Choroid plexus epithelial cell (primary cell): ENCODE measurements at places on chromosomes 5 and 9.
A peak's percentile ranks its signal among the peaks of the same experiment; 100 is the strongest.

GRCh38 chr9:105405514-105406131 lies 42.2 kb upstream of the FSD1L start:
- peak; percentile 61 for DNase-seq

DNA sequence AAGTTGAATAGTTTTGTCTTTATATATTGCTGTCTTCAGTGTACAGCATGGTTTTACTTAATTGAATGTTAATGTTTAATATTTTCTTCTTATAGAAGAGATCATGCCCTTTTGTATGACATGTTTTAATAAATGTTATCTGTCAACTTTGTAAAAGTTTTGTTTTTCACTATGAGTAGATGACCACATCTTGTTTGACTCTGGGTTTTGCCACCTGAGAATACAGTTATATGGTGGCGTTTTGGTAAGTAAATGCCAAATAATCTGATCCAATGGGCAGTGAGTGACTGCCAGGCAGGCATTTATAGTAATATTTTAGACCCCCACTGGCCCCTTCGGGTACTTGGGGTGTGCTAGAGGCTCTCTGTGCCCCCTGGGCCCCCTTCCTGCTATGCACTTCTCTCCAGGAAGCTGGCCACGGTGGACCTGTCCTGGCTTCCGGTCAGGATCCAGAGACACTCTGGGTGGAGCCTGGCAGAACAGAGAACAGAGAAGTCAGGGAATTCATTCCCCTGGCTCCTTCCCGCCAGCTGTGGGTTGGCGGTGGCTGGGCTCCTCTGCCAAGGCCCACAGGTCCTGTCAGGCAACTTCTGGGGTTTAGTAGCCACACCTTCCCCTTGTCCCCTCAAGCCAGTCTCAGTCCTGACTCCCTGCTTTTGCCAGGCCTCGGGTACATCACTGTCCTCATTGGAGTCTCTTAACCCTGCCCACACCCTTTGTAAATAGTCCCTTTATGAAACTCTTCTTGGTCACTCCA lies 22.2 kb upstream of the ZBTB34 start:
- DNase-seq, result no peak

- DNase-seq, result no peak
Observed at GRCh38 chr5:56734091-56734694, 81.2 kb upstream of the MAP3K1 start.

GRCh38 chr9:5578698-5579085 lies 50.2 kb upstream of the RIC1 start:
- DNase-seq, result no peak

- DNase-seq, result peak; percentile 19
Observed at GRCh38 chr9:78567693-78568092, 270.8 kb downstream of the PSAT1 start.

GRCh38 chr5:163506726-163507125 lies 1.3 kb downstream of the MAT2B start:
- peak; percentile 58 for DNase-seq

DNA sequence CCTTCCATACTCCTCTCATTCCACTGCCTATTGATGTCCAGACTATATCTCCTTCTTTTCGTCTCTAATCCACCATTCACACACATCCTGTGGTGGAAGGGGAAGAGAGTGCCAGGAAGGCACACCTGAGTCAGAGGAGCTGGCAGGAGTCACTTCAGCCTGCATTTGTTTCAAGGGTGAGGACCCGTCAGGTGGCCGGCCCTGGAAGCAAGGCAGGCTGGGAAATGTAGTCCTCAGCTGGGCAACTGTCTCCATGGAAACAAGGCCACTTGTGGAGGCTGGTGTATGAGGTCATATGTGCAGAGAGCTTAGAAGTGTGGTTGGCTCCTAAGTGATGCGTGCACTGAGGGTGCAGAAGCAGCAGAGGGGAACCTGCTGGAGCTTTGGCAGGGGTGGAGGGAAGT lies 278.4 kb downstream of the NSG2 start:
- DNase-seq, result peak; percentile 59

GRCh38 chr9:98491828-98492227 lies 216.9 kb downstream of the GABBR2 start:
- peak; percentile 62 for DNase-seq

- peak; percentile 60 for DNase-seq
Observed at GRCh38 chr5:179967489-179967888, 59.8 kb upstream of the TBC1D9B start.

GRCh38 chr5:177479774-177480173 lies 6.3 kb upstream of the DBN1 start:
- peak; percentile 69 for DNase-seq

DNA sequence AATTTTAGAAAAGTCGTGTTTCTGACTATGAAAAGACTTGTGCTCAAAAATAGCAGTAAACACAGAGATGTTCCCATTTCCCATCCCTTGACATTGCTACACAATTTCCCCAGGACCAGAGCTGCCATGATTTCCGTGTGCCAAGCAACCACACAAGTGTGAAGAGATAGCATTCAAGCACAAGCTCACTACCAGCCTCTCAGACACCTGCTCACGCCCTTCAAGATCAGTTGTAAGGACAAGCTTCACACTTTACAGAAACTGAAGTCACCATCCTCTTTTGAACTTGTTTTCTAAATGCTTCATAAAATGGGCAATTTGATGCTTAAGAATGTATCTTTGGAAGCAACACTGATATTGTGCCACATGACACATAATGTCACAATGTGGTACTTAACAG lies 333.1 kb downstream of the CAAP1 start:
- DNase-seq, result no peak

- no peak for DNase-seq
Observed at GRCh38 chr9:108961151-108961550, 27.0 kb downstream of the ABITRAM start.

DNA sequence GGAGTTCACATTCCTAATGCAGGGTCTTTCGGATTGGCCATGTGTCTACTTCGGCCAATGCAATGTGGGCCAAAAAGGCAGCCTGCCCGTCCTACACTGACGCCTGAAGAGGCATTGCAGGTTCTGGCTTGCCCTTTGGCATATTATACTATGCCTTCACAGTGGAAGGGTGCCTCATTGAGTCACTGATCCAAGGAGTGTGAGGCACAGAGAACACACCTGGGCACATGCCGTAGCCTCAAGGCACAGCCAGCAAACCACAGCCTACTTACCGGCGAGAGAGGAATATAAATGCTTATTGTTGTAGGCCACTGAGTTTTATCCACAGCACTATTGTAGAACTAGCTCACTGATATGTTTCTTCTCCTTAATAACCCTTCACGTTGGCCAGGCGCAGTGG lies 409.6 kb downstream of the GADD45G start:
- no peak for DNase-seq

DNA sequence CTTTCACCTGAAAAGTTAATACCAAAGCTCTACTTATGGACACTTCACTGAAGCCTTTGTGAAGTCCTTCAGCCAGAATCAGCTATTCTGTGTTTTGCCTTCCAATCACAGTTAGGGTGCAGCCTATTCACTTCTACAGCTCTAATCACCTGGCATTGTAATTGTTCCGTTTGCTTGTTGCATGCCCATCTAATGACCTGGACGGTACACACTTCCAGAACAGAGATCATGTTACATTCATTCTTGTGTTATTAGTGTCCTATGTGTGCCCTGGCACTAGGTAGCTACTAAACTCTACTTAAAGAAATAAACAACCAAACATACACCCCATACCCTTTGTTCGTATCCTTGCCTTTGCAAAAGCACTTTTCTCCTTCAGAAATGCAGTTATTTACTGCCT lies 1162.9 kb upstream of the WWC1 start:
- no peak for DNase-seq

- no peak for DNase-seq
Observed at GRCh38 chr5:141995656-141996055, 17.2 kb downstream of the GNPDA1 start.

- DNase-seq, result no peak
Observed at GRCh38 chr9:118128313-118128712, 424.1 kb downstream of the TLR4 start.

DNA sequence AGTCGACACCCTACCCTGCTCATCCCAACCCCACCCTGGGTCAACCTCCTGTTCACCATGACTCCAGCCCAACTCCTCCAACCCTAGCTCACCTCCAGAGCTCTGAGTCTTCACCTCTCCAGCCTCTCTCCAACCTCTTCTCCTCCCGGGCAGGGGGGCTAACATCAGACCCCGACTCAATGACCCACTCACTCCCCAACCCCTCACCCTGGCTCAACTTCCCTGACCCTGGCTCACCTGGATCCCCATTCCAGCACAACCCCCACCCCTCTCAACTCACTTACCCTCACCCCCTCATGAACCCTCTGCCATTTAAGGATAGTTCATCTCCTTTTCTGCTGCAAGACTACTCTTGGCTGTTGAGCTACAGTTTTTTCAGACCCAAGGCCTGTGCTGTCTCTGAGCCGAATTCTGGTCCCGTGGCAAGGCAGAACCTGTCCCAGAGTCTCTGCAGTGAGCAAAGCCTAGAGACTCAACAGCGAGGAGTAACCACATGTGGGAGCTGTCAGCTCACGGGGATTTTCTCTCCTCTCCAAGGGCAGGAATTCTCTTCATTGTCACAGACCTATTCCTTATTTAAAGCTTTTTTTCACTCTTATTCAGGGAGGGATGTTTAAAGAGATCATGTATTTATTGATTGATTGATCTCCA lies 29.8 kb downstream of the ANKRD33B start:
- DNase-seq, result no peak

GRCh38 chr9:127426756-127427155 lies 2.6 kb downstream of the ZNF79 start:
- DNase-seq, result no peak

DNA sequence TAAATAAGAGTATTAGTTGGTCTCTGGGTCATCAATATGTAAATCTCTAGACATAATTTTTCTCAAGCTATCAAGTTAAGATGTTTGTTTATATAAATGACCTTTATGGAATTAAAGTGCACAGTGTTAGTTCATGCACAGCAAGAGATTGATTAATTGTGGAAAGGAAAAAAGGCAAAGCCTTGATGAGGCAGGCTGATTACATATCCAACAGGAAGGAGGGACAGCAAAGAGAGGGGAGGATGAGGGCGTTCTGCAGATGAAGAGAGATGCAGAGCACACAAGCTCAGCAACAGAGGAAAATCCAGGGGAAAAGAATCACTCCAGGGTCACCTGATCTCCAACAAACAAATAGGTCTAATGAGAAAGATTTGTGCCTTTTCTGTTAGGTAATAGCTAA lies 16.5 kb downstream of the NTRK2 start:
- DNase-seq, result no peak

DNA sequence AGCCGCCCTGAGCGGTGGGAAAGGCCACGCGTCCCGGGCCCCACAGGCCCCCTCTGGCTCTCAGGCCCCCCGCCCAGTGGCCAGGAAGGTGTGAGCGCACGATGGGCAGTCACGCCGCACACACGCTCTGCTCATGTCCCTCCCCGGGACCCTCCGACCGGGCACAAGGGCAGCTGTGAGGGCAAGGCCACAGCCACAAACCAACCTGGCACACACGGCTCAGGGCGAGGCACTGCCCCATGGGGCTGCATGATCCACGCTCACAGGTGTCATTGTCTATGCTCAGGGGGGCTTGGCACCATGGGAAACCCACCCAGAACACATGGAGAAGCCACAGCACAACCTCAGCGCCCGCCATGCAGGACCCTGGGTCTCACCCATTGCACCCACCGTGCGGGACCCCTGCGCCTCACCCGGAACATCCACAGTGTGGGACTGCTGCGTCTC lies 51.3 kb downstream of the SLC12A7 start:
- DNase-seq, result no peak
